Activated naive CD4-positive, alpha-beta T cell treated with anti-CD3 and anti-CD28 coated beads, Interleukin-2, amount 50 U/mL, for 72 hours (primary cell): ENCODE measurements at places on chromosomes 3 and 15. TPM values are rescaled to one million over a fixed set of nuclear protein-coding genes. Genes with fewer than 3 reads are reported as not detected.

Gene SOX14
- not detected for total RNA-seq

Gene FNDC3B
- total RNA-seq, result 17.1 TPM

Gene SCAMP5
- 3.7 TPM for total RNA-seq

- no peak for DNase-seq
These were observed 170.9 kb downstream of the ERC2 start for GRCh38 chr3:56297281-56297840.

DNA sequence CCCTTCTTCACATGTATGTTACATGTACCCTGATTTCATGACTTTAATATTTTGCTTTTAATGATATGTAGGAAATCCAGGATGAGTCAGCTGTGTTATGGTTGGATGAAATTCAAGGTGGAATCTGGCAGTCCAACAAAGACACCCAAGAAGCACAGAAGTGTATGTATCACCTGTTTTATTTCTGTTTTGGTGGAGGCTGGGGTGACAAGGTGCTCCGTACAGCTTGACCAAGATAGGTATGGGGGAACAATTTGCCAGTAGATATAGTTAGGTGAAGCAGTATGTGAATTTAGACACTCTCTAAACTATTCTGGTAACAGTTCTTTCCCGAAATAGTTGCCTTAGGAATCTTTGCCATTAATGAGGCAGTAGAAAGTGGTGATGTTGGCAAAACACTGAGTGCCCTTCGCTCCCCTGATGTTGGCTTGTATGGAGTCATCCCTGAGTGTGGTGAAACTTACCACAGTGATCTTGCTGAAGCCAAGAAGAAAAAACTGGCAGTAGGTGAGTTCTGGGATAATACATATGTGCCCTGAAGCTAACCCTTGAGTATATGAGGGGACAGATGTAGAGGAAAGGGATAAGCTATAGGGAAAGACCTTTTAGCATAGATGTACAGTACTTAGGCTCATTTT, 63.7 kb upstream of the CRTC3 start:
- DNase-seq, result no peak

GRCh38 chr3:195405651-195406050, 37.2 kb downstream of the ACAP2 start:
- no peak for DNase-seq

DNA sequence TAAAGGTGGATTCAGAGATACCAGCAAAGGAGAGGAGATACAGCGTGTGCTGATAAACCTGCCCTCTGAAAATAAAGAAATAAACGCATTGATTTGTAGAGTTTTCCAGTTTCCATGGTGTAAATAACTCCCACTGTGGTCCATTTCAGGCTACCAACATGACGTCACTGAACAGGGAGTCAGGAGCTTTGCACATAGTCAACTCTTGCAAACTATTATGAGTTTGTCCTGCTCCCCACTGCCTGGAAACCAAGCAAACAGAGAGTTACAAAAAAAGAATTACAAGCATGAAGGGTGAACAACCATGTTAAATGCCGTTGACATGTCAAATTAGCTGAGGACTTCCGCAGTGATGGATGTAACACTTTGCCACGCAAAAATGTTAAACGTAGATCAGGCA, 70.4 kb upstream of the GATA2 start:
- DNase-seq, result no peak

- no peak for DNase-seq
These were observed 616.0 kb upstream of the TBL1XR1 start for GRCh38 chr3:177813322-177813721.

GRCh38 chr3:101888653-101889052, 39.3 kb downstream of the NFKBIZ start:
- no peak for DNase-seq
